ENCODE measurements at places on chromosomes 2 and 18.

- no peak for DNase-seq
These were observed 12.6 kb downstream of the EIF2AK3 start for GRCh38 chr2:88614497-88615157.

DNA sequence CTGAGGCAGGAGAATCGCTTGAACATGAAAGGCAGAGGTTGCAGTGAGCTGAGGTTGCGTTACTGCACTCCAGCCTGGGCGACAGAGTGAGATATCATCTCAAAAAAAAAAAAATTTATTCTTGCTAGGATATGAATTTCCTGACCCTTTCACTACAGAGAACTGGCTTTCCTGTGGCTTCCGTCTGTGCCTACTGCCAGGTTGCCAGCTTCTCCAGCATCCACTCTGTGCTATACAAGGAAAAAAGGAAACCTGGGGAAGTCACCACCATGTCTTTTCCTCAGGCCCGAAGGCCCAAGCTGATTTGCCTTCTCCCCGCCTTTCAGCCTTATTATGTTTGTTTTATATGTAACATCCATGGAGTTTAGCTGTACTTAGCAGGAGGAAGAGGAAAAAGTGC, 122.0 kb upstream of the REV1 start:
- no peak for DNase-seq

DNA sequence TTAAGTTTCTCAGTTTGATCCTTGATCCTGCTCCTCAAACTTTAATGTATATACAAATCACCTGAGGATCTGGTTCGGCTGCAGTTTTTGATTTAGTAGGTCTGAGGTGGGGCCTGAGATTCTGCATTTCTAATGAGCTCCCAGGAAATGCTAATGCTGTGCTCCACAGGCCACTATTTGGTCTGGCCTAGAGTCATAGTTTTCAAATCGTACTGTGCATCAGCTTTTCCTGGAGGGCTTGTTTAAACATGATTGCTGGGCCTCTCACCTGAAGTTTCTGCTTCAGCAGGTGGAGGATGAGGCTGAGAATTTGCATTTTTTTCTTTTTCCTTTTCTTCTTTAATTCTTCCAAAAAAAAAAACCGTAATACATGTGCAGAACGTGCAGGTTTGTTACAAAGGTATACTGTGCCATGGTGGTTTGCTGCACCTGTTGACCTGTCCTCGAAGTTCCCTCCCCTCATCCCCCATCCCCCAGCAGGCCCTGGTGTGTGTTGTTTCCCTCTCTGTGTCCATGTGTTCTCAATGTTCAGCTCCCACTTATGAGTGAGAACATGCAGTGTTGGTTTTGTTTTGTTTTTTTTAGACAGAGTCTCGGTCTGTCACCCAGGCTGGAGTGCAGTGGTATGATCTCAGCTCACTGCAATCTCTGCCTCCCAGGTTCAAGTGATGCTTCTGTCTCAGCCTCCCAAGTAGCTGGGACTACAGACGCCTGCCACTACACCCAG, 42.2 kb upstream of the CD28 start:
- DNase-seq: no peak

- DNase-seq: no peak
These were observed 152.2 kb downstream of the PID1 start for GRCh38 chr2:229118927-229119326.

GRCh38 chr2:30684516-30684915, 122.7 kb downstream of the CAPN13 start:
- DNase-seq: no peak

GRCh38 chr18:27213123-27213717, 28.1 kb upstream of the CHST9 start:
- no peak for DNase-seq

GRCh38 chr2:239891698-239892097, 133.4 kb downstream of the NDUFA10 start:
- no peak for DNase-seq

DNA sequence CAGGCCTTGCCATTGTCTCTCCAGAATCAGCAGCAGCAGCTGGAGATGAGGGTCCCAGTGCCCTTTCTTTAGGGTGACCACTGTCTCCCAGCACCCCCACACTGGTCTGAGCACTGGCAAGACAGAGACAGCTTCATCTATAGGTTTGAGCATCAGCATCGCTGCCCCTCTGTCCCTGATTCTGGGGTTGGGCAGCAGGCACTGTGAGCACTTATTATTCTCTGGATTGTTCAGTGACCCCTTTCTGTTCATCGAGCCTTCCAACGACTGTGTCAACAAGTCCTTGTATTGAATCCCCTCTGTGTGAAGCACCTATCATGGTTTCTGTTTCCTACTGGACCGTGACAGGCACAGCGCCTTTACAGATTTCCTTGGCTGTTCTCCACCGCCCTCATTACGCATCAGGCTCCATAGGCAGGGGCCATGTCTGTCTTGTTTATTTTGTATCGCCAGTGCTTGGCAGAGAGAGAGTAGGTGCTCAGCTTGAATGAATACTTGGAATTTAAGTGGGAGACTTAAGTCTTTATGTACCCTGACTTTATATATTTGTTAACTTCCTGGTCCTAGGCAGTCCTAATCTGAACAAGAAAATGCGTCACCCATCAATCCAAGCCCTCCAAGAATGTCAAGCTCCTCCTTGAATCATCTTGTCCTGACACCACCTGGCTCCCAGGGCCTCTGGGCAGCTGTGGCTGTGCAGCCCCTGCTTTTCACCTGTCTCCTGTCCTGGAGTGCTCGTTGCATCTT, 11.4 kb downstream of the MALL start:
- DNase-seq: no peak

- DNase-seq: no peak
These were observed 18.1 kb downstream of the TIMM21 start for GRCh38 chr18:74166386-74166785.

DNA sequence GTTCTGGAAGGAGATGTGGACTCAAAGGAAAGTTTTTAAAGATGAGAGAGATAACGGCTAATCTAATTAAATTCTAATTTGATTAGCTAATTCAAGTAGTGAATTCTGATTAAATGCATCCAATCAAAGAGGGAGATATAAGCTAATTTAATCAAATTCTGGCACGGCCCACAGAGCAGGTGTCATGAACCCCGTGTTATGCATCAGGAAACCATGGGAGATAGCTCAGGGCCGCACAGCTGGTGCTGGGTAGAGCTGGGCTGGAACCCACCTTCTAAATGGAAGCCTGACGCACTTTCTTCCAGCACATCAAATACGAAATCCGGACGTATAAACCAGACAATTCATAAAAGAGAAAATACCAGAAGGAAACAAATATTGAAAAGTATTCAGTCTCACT, 57.2 kb downstream of the GREB1 start:
- no peak for DNase-seq

GRCh38 chr18:74996055-74996454, 212.9 kb downstream of the PTGR3 start:
- no peak for DNase-seq

GRCh38 chr2:12674644-12675328, 42.0 kb upstream of the TRIB2 start:
- no peak for DNase-seq

- no peak for DNase-seq
These were observed 18.1 kb downstream of the NABP1 start for GRCh38 chr2:191696001-191696400.

- no peak for DNase-seq
These were observed 3.3 kb downstream of the PDCD1 start for GRCh38 chr2:241855245-241855887.

DNA sequence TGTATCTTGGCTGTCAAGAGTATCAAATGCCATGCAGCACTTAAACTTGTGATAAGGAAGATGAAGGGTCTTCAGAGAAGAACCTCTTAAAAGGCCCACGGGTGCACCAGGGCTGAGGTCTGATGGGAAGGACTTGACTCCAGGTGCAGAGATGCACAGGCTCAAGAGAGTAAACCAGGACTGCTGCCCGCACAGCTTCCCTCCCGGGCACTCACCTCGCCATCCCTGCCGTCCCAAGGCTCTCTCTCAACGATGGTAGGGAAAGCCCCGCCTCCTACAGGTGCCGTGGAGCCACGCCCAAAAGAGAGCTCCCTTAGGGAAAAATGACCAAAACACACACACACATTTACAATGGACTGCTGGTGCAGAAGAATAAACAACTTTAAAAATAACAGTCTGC, 27.9 kb downstream of the PDIA6 start:
- DNase-seq: no peak

DNA sequence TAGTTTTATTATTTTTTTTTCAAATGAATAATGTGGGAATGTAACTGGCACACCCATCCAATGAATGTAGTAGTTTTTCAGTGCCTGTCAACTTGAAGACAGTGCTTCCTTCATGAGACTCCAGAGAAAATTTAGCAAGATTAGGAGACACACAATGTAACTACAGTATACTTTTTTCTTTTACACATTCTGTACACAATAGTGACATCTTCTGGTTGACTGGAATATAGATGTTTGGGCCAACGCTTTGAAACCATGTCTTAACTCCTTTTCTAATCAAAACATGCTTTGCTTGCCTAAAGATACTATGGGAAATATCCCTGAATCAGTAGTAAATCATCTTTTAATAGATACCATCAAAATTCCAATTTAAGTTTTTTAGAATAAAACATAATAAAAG, 229.5 kb upstream of the ZC3H15 start:
- DNase-seq: no peak

DNA sequence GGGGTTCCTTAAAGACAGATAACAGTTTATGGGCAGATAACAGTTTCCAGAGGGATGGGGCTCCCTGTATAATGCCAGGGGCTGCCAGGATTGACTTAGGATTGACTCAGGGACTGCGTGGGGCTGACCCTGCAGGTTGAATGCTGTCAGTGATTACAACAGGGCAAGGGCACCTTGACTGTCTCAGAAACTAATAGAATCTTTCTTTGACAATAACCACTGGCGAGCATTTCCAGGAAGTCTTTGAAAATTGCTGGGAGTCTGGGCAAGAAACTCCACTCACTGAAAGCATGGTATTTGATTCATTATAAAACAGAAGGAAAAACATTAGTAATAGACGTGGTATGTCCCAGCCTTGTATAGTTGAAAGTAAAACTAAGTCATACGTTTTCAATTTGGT, 101.0 kb downstream of the GPD2 start:
- DNase-seq: no peak

Data from stimulated activated CD4-positive, alpha-beta T cell treated with anti-CD3 and anti-CD28 coated beads, Interleukin-12 subunit alpha, Interleukin-12 subunit beta, amount 100 ng/mL, for 4 hours (primary cell).